LNCaP clone FGC (cell line): ENCODE measurements at places on chromosomes 3 and 15.

- DNase-seq, result no peak
Measured at GRCh38 chr3:45690336-45691035, 1.3 kb downstream of the SACM1L start.

DNA sequence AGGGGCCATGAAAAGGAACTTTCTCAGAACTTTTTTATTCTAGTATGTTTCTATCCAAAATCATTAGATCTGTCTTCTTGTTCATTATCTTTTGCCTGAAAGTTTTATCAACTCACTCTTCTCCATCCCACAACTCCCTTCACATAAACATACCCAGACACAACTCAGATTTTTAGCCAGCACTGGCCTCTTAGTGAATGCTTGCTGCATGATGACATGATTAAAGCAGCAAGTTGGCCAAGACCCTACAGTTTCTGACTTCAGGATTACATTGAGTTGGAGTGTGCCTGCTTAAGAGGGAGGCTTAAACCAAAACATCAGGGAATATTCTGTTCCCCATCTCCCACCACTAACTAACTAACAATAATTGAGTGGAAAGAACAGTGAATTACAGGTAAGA, 38.1 kb downstream of the PLSCR2 start:
- DNase-seq, result no peak

GRCh38 chr3:141860766-141861513, 15.5 kb upstream of the ATP1B3 start:
- DNase-seq, result no peak

GRCh38 chr3:194707147-194707540, 21.5 kb downstream of the FAM43A start:
- no peak for DNase-seq

DNA sequence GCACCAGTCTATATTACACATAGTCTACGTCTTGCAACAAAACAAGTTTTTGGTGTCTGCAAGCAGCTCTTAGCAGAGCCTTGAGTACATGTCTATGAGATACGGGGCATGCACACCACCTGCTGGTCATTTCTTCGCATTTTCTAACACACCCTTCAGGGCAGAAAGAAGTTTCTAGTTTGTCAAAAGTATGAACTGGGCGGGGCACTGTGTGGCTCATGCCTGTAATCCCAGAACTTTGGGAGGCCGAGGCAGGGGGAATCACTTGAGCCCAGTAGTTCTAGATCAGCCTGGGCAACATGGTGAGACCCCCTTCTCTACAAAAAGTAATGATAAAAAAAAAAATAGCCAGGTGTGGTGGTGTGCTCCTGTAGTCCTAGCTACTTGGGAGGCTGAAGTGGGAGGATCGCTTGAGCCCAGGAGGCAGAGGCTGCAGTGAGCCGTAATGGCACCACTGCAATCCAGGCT, 64.2 kb upstream of the ARL8B start:
- peak; percentile 75 for DNase-seq

- DNase-seq, result no peak
Measured at GRCh38 chr3:42013691-42014457, 52.0 kb upstream of the ULK4 start.

- DNase-seq, result peak; percentile 30
Measured at GRCh38 chr3:42300013-42300412, 34.0 kb upstream of the CCK start.

DNA sequence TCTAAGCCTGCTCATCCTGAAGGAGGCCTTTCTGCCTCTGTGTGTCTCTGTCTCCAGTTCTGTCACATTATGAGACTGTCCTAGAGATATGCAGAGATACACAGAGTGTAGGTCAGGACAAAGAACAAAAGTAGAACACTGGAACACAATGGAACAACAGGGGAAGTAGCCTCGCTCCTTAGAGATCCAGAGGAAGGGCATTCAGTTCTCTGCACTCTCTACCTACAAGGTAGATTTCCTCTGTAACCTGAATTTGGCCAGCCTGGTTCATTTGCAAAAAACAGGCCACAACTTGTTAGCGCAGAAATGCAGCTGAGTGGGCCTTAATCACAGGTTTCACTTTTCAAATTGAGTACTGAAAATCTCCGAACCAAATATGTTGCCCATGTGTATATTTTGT, 19.4 kb downstream of the NEK10 start:
- no peak for DNase-seq

DNA sequence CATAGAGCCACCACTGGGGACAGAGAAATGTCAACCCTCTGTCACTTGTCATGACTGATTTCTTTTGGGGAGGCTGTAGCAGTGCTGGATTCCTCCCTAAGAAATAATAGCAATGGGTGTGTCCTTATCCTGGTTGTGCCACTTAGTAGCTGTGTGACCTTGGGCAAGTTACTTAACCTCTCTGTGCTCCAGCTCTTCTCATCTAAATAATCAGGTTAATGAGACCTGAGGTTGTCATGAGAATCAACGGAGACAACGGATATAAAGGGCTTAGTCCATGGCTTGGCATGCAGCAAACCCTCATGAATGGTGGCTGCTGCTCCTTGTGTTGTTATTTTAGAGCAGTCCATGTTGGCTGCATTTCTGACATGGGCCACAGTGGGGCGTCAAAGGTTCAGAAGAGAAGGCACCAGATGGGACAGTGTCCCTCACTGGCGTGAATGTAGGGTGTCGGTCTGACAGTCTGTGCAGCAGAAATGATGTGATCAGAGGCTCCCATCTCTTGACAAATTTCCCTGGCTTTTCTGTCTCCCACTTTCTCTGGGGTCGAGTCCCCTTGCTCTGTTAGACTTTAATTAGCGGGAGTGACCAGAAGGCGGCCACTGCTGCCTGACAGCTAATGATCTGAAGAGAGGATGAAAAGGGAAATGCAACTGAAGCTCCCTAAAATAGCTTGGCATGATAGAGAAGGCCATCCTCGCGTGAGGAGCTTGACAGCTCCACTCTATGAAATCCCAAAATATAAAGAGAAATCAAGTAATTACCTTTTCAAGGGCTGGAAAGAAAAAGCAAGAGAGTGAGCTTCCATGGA, 209.4 kb downstream of the CADPS start:
- DNase-seq, result peak; percentile 6

GRCh38 chr3:143220741-143221140, 101.2 kb downstream of the CHST2 start:
- no peak for DNase-seq

GRCh38 chr3:40876009-40876408, 323.3 kb upstream of the CTNNB1 start:
- no peak for DNase-seq

- no peak for DNase-seq
Measured at GRCh38 chr3:72191209-72191960, 406.4 kb upstream of the PROK2 start.

DNA sequence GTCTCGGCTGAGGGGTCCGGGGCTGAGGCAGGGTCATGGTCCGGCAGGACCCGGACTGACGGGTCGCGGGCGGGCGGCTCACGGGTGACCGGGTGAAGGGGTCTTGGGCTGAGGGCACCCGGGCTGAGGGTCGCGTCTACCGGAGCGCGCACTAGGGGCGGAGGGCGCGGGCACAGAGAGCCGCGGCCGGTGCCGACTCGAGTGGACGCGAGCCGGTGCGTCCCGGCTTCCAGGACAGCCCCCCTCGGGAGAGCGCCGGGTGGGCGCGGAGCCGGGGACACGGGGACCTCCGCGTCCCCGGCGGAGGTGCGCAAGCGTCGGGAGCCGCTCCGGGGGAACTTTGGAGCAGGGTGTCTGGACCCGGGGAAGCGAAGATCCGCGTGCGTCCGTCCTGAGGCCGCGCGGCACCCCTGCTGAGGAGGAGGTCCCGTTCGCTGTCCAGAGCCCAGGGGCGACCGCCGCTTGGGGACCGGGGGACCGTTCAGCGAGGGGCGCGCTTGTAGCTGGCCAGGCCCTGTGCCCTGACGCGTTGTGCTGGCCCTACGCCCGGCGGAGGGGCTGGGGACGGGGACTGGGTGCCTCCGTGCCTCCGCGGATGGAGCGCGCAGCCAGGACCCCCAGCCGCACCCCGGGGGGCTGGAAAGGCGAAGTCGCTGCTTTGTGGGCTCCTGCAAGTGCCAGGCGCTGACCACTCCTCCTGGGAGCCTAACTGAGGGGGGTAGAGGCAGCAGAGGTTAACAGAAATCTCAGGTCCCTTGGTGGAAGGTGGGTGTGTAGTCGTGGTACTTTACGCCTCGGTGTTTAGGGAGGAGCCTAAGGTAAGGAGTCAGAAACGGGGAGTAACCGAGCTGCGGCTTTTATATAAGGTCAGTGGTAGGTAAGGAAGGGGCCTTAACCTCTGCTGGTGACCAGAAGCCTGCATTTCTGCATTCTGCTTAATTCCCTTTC, at the start of gene PPARG:
PPARG (plus strand) TSS at position 889 of the 948 bp plus-strand sequence. CDS start 90,642 bp downstream, outside the sequence.
- no peak for DNase-seq

DNA sequence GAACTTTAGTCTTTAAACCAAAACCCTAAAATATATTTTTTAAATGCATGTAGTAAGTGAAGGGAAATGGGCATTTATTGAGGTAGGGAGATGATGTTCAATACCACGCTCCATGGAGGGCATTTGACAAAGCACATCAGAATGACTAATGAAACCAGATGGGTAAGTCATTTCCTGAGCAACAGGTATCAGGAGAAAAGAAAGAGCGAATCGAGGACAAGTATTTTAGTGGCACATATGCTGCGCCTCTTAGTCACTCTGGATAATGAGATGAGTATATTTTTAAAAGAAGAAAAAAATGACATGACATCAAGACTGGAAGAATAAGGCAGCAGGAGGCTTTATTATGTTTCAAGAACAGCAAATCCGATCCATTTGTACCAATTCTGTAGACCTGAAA, 129.0 kb upstream of the ARHGEF3 start:
- DNase-seq, result no peak

DNA sequence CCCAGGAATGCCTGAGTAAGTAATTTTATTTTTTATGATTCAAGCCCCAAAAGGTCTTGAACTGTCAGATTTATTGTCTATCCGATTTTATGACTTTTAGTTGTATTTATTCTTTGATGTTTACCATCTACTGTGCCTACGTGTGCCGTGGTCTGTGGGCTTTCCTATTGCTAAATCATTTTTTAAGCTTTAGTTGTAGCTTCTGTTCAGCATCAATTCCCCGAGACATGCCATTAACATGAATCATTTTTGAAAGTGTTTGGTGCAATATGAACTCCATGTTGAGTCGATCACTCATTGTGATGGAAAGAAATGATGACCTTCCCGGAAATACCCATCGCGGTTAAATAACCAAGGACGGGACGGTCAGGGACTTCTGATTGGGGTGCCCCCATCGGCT, 268.7 kb upstream of the THRB start:
- no peak for DNase-seq

GRCh38 chr3:167493244-167493643, 19.4 kb upstream of the SERPINI2 start:
- DNase-seq, result peak; percentile 4

DNA sequence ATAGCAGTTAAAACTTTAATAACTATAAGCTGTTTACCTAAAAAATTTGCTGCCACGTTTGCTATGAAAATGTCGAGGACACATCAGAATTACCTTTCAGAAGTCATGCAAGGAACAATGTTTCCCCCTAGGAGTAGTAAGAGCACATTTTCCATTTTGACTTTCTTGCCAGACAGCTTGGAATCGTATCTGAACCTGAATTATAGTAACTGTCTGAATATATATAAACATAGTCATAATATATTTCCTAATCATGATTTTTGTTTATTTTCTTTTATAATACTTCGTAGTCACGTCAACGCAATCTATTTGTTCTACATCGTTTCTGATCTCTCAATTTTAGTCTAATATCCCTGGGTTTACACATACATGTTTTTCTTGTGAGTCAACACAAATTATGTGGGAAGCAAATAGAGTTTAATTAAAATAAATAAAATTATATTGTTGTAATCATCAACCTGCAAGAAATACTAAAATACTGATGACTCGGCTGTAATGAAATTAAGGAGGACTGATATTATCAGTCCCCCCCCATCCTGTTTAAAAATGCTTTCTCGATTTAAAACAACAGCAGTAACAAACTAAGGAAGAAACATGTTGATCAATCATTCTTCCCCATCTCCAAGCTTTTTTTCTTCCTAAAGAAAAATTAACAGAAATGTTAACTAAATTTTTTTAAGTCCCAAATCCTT, 78.4 kb downstream of the MME start:
- DNase-seq, result no peak

GRCh38 chr15:82081914-82082762, 36.3 kb upstream of the MEX3B start:
- no peak for DNase-seq

DNA sequence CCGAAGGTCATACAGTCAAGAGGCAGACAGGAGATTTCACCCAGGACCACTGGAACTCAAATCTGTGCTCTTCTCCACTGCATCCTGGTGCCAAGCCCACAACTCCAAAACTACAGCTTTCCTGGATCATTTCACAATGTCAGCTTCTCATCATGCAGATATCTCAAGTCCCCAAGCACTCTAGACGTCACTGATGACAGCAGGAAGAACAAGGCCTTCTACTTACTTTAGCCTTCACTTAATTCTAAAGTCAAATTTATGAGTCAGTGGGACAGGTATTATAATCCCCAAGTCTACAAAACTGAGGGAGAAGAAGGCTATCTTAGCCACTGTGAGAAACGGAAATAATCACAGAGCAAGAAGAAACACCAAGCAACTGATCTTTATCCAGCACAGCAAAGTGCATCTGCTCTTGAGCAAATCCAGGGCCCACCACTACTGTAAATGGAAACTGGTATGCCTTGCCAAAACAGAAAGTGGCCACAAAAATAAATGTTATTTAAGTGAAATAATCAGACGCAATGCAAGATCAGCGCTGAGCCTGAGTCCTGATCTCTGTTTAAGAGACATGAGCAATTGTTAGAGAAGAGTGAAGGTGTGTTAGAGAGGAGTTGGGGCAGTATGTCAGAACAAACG, 928 bp downstream of the RAD18 start:
- no peak for DNase-seq

GRCh38 chr15:27868828-27869404, 230.2 kb downstream of the OCA2 start:
- DNase-seq, result no peak

- DNase-seq, result no peak
Measured at GRCh38 chr3:186668426-186668825, 2.6 kb downstream of the HRG start.

DNA sequence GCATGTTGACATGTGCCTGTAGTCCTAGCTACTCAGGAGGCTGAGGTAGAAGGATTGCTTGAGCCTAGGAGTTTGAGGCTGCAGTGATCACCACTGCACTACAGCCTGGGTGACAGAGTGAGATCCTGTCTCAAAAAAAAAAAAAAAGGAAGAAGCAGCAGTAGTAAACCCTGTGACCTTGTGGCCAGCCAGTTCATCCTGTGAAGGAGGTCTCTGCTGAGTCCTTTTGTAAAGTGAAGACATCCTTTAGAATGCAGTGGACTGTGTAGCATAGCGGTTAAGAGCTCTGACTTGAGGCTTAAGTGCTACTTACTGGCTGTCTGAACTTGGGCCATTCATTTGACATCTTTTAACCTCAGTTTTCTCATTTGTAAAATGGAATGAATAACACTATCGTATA, 8.3 kb downstream of the EXOSC7 start:
- DNase-seq, result no peak

GRCh38 chr15:50358845-50359244, 3.8 kb upstream of the GABPB1 start:
- no peak for DNase-seq

GRCh38 chr15:51750792-51751696, at the start of gene TMOD2:
TSS of gene TMOD2 (plus strand) at chr15:51751597. CDS start at chr15:51766442, 14,845 bp downstream.
- DNase-seq, result no peak
